Stomach (tissue), 19 donors: ENCODE measurements at places on chromosomes 12 and 14.
A peak's percentile ranks its signal among the peaks of the same experiment; 100 is the strongest.

GRCh38 chr12:29241821-29242591 lies 92.9 kb downstream of the FAR2 start:
- DNase-seq: peak; percentile 77

DNA sequence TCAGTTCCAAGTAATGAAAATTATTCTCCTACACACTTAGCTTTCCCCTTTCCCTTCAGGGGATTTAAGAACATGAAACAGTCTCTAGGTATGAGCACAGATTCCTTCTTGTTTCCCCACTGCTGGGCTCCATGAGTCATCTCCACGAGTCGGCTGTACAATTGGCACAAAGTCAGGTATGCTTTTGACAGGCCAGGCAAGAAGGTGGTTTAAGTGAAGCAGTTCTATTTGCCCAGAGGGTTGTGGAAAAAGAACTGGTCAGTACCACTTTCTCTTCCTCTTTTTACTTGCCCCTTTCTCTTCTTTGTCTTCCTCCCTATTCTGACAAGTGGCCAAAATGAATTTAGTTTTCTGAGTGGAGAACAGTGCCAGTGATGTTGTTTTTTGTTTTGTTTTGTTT lies 16.3 kb downstream of the DYNC1H1 start:
- DNase-seq: peak; percentile 64

DNA sequence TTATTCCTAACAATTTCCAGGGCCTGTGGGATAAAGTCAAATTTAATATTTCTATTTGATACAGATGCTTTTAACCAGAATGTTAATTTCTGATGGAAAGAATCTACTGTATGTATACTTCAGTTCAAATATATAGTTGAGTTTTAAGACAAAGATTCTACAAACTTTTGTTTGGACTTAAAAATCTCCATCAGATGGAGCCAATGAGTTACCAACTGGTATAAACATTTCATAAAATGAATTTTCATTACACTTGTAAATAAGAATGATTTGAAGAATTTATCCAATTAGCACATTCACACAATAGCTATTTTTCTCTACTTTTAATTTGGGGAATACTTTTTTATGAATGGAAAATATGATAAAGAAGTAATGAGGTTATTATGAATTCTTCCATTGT lies 425.2 kb upstream of the MIS18BP1 start:
- DNase-seq: no peak

DNA sequence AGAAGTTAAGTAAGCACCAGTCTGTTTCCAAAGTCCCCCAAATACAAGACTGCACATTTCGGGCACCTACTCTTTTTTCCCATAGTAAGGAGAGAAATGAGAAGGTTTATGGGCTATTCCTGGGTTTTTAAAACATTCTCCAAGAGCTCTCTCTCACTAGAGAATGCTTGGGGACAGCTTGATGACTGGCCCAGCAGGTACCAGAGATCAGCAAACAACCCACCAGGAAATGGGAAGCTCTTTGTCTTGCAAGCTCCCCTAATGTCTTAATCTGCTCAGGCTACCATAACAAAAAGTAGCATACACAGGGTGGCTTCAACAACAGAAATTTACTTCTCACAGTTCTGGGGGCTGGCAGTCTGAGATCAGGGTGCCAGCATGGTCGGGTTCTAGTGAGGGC lies 41.8 kb upstream of the CRY1 start:
- no peak for DNase-seq

DNA sequence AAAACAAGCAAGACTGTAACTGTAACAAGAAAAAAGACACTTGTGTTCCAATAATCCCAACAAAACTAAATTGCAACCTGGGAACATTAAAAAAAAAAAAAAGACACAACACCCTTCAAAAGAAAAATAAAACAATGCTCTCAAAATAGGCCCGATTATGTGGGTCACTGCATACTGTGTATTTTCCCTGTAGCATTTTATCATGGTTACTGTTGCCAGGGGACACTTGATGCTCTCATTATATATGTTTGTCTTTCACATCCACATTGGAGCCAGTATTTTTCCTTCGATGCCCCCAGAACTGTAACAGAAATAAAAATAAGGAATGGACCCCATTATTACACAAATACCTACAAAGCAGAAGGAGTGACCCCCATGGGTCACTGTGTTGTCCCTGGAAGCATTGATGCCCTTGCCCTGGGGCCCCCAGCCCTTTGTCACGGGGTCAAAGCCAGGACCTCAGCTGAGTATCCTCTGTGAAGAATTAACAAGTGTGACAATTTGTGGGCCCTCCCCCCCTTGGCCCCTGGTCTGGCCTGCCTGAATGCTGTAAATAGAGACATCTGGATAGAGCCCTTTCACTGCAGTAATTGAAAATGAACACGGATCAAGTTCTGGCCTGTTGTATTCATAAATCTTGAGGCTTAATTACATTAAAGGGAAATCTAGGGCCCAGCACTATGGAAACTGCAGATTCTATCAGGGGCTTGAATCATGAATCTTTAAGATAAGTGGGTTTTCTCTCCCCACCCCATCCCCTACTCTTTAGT lies 72.8 kb downstream of the C12orf42 start:
- DNase-seq: no peak

DNA sequence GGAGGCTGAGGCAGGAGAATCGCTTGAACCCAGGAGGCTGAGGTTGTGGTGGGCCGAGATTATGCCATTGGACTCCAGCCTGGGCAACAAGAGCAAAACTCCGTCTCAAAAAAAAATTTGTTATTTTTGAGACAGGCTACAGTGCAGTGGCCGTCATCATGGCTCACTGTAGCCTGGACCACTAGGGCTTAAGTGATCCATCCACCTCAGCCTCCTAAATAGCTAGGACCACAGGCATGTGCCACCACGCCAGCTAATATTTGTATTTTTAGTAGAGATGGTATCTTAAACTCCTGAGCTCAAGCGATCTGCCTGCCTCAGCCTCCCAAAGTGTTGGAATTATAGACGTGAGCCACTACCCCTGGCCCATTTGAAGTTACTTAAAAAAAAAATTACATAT lies 966 bp upstream of the PCBP2 start:
- no peak for DNase-seq

GRCh38 chr12:13444076-13444475 lies 247.6 kb downstream of the EMP1 start:
- DNase-seq: no peak

- DNase-seq: no peak
Measured at GRCh38 chr12:80422550-80422949, 21.5 kb upstream of the PTPRQ start.

- DNase-seq: no peak
Measured at GRCh38 chr14:78307671-78308070, 137.5 kb downstream of the NRXN3 start.

GRCh38 chr12:76696186-76696585 lies 67.7 kb upstream of the ZDHHC17 start:
- DNase-seq: no peak

DNA sequence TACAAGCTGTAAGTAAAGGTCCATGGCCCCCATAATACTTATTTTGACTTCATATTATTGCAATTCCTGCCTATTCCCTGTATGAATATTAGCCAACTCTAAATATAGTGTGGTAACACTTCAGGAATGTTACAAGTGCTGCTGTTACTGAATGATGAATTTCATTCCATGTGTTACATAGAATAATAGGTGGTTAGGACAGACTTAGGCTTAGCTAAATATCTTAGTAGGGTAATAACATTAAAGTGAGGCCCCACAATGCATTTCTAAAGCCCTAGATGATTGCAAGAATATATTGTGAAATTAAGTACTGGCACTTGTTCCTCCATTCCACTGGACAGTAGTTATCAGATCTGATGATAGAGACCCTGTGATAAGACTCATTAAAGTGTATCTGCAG lies 182.7 kb downstream of the PCNX1 start:
- DNase-seq: no peak

DNA sequence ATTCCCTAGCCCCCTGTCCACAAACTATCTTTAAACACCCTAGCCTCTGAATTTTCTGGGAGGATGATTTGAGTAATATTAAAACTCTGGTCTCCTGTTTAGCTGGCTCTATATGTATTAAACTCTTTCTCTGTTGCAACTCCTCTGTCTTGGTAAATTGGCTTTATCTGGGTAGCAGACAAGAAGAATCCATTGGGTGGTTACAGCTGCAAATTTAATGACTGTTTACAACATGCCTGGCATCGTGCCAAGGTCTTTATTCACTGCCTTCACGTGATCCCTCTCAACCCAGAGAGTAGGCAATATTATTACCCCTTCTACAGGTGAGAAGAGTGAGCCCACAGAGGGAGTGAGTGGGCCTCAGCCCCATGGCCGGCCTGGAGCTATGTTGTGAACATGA lies 77.8 kb upstream of the MYL2 start:
- no peak for DNase-seq

DNA sequence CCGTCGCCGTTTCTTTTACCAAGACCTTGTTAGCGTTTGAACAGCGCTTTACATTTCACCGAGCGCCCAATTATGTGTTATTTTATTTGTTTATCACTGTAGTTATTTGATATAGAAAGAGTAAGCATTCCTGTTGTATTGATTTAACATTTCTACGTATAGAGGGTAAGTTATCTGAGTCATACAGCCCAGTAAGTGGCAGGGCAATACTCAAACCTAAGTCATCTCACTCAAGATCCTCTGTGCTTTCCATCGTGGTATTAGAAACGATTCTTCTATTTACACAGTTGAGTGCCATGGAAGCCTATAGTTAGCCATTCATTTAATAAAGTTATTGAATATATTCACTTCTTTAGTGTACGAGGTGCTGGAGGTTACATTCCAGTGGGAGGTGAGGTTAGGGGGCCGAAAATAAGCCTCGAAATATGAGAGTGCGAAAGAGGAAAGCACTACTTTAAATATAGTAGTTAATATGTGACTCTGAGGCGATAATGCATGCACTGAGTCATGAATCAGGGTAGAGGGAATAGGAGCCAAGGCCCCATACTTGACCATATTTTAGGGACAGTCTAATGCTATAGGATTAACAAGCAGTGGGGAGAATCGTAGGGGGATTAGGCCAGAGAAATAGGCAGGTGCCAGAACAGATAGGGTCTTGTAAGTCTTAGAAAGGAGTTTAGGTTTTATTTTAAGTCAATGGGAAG lies 629 bp downstream of the RAD51AP1 start:
- DNase-seq: no peak

- DNase-seq: no peak
Measured at GRCh38 chr12:230925-231671, 17.1 kb upstream of the SLC6A12 start.

DNA sequence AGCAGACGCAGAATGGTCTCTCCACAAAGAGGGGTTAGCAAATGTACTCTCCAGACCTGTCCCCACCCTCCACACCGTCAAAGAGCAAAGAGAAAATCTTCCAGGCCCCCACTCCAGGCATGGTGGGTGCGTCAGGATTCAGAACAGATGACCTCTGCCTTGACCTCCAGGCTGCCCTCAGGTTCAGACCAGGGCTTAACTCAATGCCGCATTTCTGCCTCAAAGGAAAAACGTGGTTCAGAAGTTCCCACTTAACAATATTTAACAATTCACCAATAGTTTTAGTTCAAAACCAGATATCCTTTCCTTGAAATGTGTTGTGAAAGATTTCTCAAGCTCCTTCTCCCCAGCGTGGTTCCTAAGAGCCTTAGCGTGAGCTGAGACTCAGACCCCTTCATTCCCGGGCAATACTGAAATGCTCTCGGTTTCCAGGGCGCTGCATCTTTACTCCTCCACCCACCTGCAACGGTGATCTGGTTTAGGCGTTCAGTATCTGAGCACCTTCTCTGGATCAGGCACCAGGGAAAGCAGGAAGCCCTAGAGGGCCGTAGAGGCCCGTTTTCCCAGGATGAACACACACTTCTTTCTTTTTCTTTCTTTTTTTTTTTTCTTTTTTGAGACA lies 22.9 kb downstream of the HSP90AA1 start:
- no peak for DNase-seq

- DNase-seq: no peak
Measured at GRCh38 chr12:93862424-93862823, 185.2 kb downstream of the CRADD start.

- DNase-seq: no peak
Measured at GRCh38 chr14:94946244-94946643, 176.3 kb upstream of the GSC start.

- DNase-seq: no peak
Measured at GRCh38 chr14:59101476-59101875, 87.0 kb upstream of the DAAM1 start.

DNA sequence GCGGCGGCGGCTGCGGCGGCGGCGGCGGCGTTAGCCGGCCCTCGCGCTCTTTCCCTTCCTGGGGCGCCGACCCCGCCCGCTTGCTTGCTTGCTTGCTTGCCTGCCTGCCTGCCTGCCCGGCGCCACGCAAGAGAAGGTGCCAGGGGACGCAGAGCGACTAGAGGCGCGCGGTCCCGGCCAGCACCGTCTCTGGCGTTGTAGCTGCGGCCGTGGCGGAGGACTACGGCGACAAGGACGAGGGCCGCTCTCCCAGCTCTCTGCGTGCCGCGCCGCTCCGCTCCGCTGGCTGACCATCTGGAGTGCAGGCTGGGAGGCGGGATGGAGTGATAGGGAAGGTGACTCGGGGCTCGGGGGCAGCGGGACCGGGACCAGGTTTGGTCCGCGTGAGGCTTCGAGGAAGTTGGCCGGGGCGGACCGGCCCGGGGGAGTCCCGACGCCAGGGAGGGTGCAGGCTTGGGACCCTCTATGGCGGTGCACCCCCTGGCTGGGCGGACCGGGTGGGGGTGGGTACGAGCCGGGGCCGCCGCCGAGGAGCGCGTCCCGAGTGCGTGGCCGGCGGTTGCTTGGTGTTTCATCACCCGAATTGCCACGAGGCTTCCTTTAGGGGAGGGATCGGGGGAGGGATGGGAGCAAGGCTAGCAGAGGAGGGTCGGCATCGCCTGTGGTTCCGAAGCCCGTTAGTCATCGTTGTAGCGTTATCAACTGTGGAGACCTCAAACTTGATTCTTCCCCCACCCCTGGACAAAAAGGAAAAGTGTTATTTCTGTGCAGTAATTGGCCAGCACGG lies 471 bp downstream of the XPOT start:
- DNase-seq: peak; percentile 51

DNA sequence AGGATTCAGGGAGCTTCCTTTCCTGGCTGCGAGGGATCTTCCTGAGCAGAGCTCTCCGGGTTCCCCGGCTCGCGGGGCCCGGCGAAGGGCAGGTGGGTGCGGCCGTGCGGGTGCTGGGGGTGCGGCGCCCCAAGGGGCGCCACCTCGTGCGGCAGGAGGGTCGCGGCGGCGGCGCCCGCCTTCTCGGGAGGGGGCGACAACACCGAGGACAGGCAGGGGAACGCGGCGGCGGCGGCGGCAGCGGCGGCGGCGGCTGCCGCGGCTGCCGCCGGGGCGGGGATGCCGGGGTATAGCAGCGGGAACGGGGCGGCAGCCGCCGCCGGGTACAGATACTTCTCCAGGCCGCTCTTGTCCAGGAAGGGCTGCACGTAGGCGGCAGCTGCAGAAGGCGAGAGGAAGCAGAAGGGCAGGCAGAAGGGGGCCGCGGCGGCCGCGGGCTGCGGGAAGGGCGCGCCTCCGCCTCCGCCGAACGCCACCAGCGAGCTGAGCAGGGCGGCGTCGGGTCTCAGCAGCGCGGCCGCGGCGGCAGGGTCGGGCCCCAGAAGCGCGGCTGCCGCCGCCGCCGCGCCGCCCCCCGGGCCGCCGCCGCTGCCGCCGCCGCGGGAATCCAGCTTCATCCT lies 2.7 kb downstream of the BHLHE41 start:
- DNase-seq: no peak

GRCh38 chr12:104314242-104314614 lies 10.7 kb downstream of the EID3 start:
- DNase-seq: no peak

- DNase-seq: no peak
Measured at GRCh38 chr14:100644383-100644782, 57.2 kb upstream of the BEGAIN start.
